CD4-positive, alpha-beta T cell treated with Interleukin-15 for 1 hour (primary cell): ENCODE measurements at places on chromosomes 2 and 18.

DNA sequence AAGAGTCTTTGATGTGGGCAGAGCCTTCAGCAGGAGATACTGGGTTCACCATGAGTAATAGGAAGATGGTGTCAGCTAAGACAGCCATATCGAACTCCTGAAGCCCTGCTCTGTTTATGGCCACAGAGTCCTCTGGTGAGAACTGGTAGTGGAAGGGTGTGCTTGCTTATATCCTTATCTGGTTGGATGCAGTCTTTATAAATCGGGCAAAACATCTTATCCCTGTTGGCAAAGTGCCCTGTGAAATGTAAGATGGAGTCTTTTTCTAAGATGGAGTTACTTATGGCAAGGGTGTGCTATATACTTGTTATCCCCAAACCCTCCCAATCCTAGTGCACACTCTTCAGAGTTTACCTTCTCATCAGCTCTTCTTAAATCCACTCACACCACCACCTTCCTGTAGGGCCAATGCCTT lies 190.8 kb upstream of the PARD3B start:
- no peak for DNase-seq

GRCh38 chr2:162258686-162259085 lies 15.4 kb upstream of the FAP start:
- no peak for DNase-seq

- DNase-seq: no peak
Measured at GRCh38 chr2:239195318-239195871, 205.4 kb downstream of the HDAC4 start.

GRCh38 chr18:30819619-30820018 lies 222.9 kb downstream of the DSC3 start:
- DNase-seq: no peak

DNA sequence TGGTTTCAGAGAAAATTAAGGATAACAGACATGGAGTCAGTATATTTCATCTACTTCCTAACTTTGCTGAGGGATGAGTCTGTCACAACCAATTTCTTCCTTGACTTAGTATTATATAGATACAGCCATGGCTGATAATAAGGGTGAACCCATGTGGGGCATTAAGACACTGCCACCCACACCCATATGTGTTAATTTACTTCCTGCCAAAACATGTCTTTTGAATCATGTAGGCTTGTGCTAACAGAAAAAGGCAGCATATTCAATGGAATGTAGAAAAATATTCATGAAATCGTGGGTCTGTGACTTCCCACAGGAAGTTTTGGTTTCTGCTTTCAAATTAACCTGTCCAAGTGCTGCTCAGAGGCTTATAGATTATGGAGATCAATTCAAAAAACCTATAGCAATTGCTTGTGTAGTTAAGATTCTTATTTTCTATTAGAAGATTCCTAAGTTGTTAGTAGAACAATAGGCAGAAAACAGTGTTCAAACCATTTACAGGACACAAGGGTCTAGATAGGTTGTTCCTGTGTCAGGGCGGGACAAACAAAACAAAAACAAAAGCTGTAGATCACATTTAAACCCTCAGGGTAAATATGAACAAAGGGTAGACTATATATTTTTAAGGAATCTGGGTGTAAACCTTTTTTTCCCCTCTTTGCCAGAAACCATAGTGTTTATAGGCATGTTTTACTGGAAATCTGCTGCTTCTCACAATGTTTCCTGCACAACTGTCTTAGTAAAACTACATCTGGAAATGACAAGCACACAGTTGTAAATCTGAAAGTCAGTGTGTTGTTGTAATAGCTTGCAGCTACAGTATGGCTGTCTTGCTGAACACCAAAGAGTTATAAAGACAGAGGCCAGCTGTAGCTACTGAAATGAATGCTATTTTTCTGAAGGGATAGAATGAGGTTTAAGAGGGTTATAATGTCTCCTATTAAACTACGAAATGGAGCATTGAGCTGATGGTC lies 691.2 kb downstream of the EPHA4 start:
- no peak for DNase-seq
